Stimulated activated CD4-positive, alpha-beta T cell treated with anti-CD3 and anti-CD28 coated beads, Interleukin-1b, Interleukin-23, amount 100 ng/mL, for 48 hours (primary cell): ENCODE measurements at places on chromosomes 4 and X.
A peak's percentile ranks its signal among the peaks of the same experiment; 100 is the strongest.

GRCh38 chr4:77804471-77804870 lies 14.7 kb downstream of the CNOT6L start:
- no peak for DNase-seq

GRCh38 chr4:182242787-182243186 lies 415 bp upstream of the TENM3 start:
- no peak for DNase-seq

- no peak for DNase-seq
Observed at GRCh38 chr4:109998867-109999584, 86.3 kb downstream of the EGF start.

DNA sequence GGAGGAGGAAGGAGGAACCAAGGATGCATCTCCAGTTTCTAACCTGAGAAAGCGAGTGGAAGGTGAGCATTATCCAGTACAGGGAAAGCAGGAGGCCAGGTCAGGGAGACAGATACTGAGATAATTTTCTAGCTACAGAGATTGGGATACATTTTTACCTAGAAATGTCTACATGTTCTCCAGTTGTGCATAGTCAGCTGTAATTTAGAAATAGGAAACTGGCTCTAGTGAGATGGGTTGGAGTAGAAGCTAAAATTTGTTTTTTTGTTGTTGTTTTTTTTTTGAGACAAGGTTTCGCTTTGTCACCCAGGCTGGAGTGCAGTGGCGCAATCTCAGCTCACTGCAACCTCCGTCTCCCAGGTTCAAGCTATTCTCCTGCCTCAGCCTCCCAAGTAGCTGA lies 71.3 kb downstream of the FNIP2 start:
- DNase-seq, result no peak

GRCh38 chr4:26088433-26088928 lies 174.5 kb downstream of the SMIM20 start:
- peak; percentile 48 for DNase-seq

DNA sequence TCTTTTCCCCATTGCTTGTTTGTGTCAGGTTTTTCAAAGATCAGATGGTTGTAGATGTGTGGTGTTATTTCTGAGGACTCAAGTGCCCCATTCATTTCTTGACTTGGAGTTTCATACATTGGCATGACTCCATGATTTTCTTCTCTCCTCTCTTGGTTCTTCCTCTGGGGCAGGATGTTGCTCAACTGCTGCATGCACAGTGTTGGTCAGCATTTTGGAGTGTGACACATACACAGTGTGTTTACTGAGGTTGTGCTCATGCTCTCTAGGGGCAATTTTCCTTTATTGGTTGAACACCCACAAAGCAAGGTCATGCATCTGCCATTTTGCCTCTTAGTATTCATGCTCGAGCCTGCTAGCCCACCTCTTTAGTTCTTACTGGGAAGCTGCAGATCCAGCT lies 1993.8 kb downstream of the ARAP2 start:
- no peak for DNase-seq

- DNase-seq, result no peak
Observed at GRCh38 chrX:2387614-2388239, 113.0 kb downstream of the DHRSX start.

DNA sequence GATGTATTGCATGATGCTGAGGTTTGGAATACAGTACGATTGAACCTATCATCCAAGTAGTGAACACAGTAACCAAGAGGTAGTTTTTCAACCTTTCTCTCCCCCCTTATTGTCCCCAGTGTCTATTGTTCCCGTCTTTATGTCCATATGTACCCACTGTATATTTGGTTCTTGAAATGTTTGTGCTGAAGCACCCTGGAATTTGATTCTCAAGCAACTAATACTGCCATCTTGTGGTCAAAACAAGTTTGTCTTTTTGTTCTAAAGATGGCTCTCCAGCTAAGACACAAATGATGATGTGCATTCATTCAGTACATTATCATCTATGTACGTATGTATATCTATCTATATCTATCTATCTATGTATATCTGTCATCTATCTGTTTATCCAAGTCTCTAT lies 33.5 kb upstream of the DCX start:
- DNase-seq, result no peak

DNA sequence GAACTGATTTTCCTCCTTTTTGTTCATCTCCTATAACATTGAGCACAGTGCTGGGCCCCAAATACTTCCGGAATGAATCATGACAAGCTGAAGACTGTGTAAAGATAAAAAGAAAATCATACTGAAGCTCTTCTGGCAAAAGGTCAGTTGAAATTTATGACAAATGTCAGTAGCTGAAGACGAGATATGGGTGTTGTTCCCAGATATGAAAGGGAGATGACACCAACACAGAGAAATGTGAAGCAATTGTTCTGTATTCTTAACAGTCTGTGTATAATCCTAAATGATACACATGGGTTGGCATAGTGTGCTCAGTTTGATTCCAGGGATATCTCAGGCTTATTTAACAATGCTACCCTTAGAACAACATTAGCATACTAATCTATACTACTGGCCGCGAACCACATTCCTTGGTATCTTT lies 170.5 kb upstream of the PITX2 start:
- DNase-seq, result no peak

DNA sequence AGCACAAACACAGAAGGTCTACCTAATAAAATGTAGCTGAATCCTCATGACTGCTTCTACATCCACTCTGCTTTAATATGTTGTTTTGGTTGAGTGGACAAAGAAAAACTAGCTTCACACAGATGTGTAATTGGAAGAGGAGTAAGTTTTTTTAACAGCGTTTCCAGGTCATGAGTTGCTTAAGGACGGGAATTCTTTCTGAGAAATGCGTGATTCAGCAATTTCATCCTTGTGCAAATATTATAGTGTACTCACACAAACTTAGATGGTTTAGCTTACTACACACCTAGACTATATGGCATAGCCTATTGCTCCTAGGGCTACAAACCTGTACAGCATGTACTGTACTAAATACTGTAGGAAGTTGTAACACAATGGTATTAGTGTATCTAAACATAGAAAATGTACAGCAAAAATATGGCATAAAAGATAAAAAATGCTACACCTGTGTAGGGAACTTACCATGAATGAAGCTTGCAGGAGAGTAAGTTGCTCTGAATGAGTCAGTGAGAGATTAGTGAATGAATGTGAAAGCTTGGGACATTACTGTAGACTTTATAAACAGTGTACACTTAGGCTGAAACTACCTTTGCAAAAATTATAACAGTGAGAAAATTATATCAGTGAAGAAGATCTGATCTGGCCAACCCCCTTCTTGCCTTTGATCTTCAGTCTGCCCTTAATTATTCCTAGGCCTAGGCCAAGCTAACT lies 70.8 kb upstream of the IL15 start:
- DNase-seq, result no peak

GRCh38 chrX:10223781-10224180 lies 67.0 kb downstream of the CLCN4 start:
- DNase-seq, result no peak

GRCh38 chr4:176383273-176384077 lies 63.7 kb downstream of the SPCS3 start:
- DNase-seq, result no peak

DNA sequence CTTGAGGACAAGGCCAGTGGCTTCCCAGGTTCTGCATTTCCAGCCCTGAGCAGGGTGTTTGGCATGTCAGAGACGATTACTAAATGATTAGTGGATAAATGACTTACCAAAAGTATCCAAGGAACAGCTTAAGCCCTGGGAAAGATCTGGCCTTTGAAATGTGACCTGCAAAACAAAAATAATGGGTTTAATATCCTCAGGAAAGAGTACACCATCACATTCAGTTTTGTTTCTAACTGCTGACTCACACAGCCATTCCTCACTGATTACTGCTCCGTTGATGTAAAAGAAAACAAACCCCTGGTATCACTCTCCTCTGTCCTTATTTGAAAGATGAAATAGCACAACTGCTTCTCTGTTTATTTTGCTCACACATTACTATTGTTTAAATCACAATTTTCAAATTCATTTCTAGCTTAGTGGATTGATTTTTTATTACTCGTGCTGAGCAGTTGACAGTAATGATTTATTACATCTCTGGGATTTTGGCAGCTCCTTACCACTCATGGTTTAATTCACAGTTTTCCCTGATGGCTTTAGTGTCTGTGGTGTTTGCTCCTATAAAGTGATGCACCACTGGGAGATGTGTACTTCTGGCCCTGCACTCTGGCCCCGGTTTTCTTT lies 117.0 kb downstream of the CBLL2 start:
- no peak for DNase-seq

GRCh38 chr4:15130441-15130840 lies 128.2 kb downstream of the CPEB2 start:
- DNase-seq, result no peak
